ENCODE measurements at places on chromosomes 7 and 10.

DNA sequence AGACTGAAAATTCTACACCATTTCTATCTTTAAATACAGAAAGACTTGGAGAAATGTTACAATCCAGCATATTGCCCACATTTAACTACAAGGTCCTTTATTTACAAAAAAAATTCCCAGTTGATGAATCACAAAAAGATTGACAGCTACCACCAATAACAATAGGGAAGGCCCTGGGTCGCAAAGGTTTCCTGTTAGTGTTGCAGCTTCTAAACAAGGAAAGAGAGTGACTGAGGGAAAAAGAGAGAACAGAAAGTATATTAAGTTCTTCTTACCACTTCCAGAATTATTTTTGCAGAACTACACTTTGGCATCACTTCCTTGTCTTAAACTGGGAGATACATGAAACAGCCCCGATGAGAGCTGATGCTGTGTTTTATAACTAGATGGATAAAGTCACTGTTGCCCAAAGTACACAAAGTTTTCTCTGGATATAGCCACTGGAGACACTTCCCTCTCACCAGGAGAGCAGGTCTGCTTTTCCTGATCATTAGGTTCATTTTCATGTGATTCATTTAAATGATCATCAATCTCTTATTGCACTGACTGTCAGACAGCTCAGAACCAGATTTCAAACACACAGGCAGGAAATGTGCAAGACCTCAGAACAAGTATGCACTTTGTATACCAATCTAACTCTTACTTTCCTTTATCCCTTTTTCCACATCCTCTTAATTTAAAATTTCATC lies 57.0 kb downstream of the SHTN1 start:
- DNase-seq: no peak

DNA sequence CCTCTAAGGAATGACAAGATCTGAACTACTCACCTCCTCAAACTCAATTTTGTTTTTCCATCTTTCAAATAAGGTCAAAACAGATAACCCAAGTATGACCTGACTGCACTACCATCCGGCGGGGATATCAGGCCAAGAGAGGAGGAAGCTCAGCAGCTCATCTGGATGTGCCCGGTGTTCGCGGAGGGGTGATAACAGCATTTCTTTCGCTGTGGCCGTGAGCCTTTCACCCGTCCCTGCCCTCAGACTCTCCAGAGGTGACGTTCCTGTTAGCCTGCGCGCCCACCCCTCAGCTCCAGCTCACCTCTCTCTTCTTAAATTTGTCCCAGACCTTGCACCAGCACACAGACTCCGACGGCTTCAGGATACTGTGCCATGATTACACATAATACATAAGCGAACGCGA lies 526 bp downstream of the ZNF248 start:
- peak; percentile 67 for DNase-seq

GRCh38 chr7:42893346-42894240 lies 18.3 kb downstream of the C7orf25 start:
- DNase-seq: no peak

DNA sequence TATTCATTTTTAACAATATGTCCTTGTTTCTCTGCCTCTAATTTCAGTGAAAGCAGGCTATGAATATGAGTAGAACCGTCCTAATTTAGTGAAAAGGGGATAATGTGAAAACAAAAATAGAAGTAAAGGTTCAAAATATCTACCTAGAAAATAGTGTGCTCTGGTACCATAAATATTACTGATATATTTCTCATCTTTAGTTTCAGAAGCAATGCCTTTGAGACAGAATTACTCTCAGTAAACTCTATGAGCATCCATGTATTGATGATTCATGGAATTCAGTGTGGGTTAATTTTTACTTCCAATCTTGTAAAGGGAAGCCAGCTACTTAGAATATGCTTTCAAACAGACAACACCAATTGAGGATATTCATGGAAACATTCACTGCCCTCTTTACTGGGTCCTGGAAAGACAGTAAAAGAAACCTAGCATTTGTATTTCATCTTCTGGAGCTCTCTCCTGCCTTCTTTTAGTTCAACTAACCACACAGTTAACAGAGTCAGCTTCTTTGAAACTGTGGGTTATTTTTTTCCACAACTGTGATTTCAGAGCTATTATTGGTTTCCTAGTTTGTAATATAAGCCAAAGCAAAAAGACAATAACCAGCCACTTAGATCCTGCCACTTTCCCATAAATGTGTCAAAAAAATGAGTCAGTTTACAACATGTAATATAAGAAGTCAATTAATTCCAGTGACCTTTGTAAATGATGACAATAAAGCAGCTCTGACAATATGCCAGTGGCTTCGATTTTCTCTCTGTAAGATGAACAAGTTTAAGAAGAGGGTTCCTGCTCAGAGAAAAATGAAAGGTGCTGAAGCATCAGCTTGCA lies 1.7 kb downstream of the LRRN3 start:
- no peak for DNase-seq

DNA sequence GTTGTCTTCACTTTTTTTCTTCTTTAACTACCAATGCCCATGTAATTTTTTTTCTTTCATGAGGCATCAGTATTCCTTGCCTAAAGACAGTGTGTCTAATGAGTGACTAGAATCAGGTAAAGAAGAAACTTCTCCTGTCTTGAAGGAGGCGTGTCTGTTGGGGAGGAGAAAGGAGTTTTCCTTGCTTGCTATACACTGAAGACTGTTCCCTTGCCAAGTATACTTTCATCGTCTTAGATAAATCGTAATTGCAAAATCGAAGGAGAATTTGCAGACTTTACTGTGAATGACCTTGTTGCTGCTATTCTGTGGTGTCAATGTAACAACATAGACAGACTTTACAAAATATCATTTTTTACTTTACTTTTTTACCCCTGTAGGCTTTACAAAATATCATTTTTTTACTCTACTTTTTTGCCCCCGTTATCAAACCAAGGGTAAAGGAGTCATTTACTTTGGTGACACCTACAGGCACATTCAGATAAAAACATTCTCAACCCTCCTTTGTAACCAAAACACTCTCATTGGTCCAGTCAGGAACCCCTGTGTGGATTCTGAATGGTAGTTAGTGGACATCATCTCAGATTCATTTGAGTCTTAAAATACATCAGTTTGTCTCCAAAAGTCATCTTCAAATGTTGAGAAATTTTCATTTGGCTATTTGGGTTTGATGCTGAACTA lies 232.4 kb downstream of the AHR start:
- DNase-seq: no peak

- no peak for DNase-seq
Observed at GRCh38 chr10:123663522-123663921, 2.6 kb upstream of the GPR26 start.

GRCh38 chr7:98462911-98463633 lies 62.2 kb upstream of the BAIAP2L1 start:
- no peak for DNase-seq

- DNase-seq: no peak
Observed at GRCh38 chr7:26117142-26117807, 34.7 kb upstream of the NFE2L3 start.

DNA sequence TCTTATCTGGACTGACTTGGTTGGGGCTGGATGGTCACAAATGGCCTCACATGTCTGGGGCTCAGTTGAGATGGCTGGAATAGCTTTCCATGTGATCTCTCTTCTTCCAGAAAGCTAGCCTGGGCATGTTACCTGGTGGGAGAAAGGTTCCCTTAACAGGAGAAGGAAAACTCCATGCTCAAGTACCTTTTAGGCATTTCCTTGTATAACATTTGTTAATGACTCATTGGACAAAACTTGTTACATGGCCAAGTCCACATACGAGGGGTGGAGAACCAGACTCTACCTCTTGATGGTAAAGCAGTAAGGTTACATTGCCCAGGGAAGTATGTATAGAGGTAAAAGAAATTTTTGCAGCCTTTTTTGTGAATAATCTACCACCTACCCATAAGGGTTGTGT lies 826.4 kb downstream of the LRMDA start:
- DNase-seq: no peak

DNA sequence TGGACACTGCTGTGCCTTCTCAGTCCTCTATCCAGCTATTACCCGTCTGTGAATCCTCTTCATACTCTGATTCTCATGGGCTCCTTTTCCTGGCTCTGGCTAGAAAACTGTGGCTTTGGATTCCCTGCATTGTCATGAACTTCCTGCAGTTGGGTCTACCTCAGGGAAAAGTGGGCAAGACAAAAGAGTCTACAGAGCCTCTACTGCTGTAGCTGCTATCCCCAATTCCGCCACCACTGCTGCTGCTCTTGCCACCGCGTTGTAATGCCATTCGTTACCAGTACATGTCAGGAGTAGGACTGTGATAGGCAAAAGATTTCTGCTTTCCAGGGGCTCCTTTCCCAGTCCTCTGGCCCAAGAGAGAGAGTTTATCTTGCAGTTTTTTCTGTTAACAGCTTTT lies 23.9 kb upstream of the PPP1R17 start:
- DNase-seq: no peak

DNA sequence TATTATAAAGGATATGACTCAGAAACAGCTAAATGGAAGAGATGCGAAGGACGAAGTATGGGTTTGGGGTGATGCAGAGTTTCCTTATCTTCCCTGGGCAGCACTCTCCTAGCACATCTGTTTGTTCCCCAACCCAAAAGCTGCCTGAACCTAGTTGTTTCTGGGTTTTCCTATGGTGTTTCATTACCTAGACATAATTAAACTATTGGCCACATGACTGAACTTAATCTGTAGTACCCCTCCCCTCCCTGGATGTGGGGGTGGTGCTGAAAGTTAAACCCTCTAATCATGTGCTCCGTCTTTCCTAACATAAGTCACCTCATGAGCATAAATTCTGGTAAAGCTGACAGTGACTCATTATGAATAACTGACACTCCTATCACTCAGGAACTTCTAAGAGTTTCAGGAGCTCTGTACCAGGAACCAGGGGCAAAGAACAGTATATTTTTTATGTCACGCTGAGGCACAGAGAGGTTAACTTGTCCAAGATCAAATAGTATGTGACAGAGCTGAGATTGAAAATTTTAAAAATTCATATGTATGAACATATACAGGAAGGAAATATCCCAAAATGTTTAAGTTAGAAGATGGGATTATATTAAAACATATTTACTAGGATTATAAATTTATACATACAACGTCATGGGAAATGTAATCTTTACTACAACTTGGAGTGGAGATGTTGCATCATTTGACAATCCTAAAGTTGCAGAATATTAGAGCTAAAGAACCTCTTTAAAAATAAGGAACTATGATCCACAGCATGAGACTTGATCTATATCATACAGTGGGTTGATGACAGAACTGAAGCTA lies 4.8 kb downstream of the STRIP2 start:
- DNase-seq: no peak

GRCh38 chr10:15339892-15340291 lies 31.2 kb downstream of the FAM171A1 start:
- DNase-seq: no peak

- no peak for DNase-seq
Observed at GRCh38 chr10:19328582-19328981, 280.0 kb downstream of the MALRD1 start.

GRCh38 chr7:151424799-151425198 lies 15.0 kb upstream of the WDR86 start:
- no peak for DNase-seq

- no peak for DNase-seq
Observed at GRCh38 chr10:62157601-62158000, 111.0 kb downstream of the RTKN2 start.
